ENCODE measurements at places on chromosomes 5 and 9.

DNA sequence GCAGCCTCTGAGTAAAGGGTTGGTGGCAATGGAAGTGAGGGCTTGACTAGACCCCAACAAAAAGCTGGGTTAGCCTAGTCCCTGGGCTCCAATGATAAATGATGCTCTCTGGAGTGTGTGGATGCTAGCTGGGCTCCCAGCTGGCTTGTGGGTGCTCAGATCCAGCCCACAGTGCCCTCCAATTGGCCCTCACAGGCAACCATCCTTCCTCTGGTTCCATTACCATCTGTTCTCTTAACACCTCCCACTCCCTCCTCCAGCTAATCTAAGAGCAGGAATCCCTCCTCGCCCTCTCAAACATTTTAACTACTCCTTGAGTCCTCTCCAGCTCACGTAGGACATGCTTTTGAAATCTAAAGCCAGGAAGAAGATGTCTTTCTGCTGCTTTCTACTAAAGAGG lies 25.2 kb upstream of the FRMD3 start:
- no peak for DNase-seq

GRCh38 chr5:93819668-93820067 lies 78.3 kb upstream of the POU5F2 start:
- no peak for DNase-seq

DNA sequence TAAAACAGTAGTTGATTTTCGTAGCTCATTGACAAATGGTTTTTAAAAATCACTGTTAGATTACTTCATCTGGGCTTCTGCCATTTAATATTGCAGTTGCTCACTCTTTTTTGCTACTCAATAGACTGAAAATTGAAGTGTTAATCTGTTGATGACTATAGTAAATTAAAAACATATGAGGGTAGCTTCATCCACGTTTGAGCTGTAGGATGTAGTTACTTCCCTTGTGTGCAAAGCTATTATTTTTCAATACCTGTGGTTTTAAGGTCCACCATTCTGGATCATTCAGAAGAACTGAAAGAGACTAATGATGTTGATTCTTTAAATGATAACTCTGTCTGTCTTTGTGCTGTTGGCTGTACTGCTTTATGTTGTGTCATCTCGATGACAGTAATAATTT lies 74.7 kb downstream of the LNPEP start:
- no peak for DNase-seq

DNA sequence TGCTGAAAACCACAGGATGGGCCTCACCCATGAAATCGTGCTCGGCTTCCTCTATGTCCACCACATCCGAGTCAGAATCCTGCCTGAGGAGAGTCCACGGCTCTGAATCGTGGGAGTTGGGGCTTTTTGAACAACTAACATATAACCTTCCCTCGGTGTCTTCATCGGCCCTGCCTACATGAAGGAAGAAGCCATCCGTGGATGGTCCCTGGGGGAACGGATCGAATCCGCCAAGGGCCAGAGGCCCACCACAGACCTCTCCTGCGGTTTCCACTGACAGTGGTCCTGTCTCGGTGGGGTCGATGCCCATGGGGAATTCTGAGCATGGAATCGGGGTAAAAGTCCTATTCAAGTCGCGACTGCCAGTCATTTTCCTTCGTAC lies 85.0 kb downstream of the CAMSAP1 start:
- no peak for DNase-seq

- no peak for DNase-seq
Measured at GRCh38 chr9:131685753-131686706, 53.8 kb downstream of the RAPGEF1 start.

DNA sequence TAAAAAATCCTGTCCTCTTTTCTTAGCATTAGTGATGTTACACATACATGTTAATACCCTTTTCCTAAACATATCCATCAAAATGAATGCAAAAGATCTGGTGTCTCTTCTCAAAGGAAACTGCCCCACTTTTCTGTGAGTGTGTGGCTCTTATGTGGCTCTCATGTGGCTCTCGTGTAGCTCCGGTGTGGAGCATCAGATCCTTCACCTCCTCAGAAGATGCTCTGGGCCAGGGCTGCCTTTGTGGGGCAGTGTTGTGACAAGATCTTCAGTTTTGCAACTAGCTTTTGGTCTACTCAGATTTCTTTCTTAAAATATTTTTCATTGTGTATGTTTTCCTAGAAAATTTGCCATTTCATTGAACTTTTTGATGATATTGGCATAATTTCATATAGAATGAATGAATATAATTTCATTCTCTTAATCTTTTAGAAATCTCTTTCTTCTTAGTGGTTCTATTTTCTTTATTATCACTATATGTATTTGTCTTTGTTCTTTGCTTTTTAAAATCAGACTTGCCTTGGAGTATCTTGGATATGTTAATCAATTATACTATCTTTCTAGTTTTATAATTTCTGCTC lies 19.4 kb downstream of the GARNL3 start:
- DNase-seq = no peak

- no peak for DNase-seq
Measured at GRCh38 chr9:126114850-126115460, 211.7 kb upstream of the MVB12B start.

DNA sequence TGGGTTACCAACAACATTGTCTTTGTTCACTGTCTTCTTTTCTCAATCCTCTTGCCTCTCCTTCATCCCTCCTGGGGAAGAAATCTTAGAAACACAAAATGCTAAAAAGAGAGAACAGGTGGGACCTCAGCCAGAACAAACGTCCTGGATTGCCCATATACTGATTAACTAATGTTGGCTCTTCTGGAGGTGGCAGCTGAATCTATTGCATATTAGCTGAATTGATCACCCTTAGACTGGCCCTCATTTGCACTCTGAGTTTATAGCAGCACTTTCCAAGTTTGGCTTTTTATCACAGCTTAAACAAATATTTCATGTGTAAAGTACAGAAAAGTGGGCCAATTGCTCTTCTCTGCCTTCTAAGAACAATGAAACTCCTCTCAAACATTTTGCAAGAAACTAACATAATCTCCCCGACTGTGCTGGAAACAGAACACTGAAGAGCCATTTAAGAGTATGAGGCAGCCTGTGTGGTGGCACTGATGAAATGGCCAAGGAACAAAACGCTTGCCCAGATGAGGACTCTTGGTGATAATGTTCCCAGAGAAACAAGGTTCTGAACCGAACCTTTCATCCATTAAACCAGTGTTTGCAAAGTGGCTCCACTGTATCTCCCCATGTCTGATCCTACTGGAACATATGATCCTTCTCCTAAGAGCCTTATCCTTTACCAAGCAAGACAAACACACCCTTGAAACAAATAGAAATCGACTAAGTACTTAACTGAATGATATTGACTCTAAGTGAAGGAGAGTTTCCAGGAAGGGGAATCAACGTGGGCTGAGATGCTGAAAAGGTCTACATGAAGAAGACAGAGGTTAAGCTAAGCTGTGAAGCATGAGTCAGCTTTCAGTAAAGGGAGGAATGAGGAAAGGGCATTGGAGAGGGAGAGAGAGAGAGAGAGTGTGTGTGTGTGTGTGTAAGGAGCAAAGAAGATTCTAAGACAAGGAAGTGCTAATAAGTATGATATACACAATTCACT lies 83.2 kb upstream of the LIFR start:
- DNase-seq = no peak

GRCh38 chr9:120441426-120442307 lies 138.3 kb downstream of the CDK5RAP2 start:
- DNase-seq = no peak
